ENCODE measurements at places on chromosomes 11 and 22.

GRCh38 chr11:73171436-73172161 is 29.5 kb upstream of the FCHSD2 start:
- no peak for DNase-seq

DNA sequence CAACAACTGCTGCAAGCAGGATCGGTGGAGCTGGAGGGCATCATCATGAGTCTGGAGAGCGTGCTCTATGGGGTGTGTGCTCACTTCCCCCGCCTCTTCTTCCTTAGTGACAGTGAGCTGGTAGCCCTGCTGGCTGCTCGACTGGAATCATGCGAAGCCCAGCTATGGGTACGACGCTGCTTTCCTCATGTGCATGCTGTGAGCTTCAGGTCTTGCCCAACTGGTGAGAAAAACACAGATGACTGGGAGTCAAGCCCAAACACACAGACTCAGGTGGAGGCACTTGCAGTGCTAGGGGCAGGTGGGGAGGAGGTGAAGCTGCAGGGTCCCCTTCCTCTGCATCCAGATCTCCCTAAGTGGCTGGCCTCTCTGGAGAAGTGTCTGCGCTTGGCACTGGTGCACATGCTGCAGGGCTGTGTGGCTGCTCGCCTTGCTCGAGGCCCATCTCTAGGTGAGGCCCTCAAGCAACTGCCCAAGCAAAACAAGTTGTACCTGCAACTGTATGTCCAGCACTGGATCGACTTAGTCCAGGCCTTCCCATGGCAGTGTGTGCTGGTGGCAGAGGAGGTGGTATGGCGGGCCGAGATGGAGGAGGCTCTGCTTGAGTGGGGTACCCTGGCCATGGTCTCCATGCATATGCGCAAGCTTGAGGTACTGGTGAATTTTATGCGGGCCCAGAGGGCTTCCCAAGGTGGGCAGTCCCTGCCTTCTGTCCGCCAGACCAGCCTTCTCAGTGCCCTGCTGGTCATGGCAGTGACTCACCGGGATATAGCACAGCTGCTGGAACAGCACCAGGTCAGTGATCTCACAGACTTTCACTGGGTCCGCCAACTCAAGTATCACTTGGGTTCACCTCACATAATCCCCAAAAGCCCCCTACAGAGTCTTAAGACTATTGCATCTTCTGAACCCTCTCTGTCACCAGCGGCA is 48.1 kb downstream of the DNHD1 start:
- DNase-seq = no peak

- no peak for DNase-seq
Measured at GRCh38 chr11:9049959-9050358, 41.4 kb downstream of the SCUBE2 start.

DNA sequence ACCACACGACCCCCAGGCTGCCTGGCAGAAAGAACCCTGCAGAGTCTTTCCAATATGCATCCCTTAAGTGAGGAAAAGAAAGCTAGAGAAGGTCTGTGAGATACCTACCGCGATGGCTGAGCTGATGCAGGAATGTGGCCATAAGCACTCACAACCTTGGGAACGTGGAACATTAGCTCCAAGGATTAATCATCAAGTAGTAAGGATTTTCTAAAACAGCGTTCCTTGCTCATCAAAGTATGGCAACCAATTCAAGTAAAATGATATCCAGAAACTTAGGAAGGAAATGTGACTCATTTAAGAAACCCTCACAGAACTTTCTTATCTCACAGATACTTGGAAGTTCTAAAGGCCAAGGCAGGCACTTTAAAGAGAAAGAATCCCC is 12.8 kb downstream of the PACSIN2 start:
- DNase-seq = no peak

- no peak for DNase-seq
Measured at GRCh38 chr11:11519184-11519583, 102.6 kb downstream of the GALNT18 start.

DNA sequence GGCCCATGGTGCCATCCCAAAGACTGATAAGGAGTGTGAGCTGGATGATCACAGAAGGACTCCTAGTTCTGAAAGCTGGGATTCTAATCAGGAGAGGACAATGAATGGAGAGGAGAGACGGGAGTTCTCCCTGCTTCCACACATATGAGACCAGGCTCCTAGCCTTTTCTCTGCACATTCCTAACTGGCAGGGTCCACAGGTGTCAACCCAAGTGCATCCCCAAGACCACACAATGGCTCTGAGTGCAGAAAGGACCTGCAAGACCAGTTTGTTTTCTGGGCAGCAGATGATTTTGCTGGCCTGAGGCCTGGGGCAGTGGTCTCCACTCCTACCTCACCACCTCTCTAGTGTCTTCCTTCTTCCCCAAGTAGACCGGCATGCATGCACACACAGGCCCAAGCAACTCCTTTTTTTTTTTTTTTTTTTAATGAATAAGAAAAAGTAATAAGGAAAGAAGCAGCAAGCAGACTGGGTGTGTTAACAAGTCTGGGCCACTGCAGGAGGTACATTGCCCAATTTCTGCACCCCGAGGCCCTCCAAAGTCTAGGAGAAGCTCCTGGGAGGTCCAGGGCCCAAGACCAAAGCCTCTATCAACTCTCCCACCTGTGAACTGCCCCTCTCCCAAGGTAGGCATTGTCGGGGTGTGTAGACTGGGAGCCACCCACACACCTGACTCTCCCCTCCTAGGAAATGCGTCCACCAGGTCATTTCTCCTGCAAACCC is 1.2 kb upstream of the TSKU start:
- no peak for DNase-seq

DNA sequence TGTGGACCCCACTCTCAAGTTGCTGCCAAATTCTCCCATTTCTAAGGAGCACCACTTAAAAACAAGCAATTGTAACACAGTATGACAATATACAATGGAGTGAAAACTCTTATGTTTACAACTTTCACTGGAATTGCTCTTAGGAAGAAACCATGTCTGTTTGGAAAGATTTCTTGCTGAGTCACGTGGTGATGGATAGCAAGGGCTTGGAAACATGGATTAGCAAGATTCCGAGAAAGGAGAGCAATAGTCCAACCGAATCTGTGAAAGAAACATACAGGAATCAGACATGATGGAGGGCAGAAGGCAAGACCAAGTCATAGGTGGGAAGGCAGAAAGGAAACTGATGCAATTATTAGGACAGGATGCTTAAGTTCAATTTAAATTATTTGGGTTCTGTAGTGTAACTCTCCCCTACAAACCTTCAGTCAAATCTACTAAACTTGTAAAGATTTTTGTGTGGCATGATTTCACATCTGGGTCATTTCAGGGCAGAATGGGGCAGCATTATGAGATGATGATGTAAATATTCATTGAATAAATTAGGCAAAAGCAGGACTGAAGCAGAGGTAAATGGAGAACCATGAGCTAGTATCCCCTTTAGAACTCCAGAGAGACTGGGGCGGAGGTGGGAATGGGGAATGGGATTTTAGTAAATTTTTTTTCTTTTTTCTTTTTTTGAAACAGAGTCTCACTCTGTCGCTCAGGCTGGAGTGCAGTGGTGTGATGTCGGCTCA is 27.8 kb upstream of the THY1 start:
- DNase-seq = no peak

- no peak for DNase-seq
Measured at GRCh38 chr11:84212468-84213390, 926.6 kb upstream of the CCDC90B start.

- no peak for DNase-seq
Measured at GRCh38 chr22:46535876-46536536, 1.4 kb downstream of the CELSR1 start.

DNA sequence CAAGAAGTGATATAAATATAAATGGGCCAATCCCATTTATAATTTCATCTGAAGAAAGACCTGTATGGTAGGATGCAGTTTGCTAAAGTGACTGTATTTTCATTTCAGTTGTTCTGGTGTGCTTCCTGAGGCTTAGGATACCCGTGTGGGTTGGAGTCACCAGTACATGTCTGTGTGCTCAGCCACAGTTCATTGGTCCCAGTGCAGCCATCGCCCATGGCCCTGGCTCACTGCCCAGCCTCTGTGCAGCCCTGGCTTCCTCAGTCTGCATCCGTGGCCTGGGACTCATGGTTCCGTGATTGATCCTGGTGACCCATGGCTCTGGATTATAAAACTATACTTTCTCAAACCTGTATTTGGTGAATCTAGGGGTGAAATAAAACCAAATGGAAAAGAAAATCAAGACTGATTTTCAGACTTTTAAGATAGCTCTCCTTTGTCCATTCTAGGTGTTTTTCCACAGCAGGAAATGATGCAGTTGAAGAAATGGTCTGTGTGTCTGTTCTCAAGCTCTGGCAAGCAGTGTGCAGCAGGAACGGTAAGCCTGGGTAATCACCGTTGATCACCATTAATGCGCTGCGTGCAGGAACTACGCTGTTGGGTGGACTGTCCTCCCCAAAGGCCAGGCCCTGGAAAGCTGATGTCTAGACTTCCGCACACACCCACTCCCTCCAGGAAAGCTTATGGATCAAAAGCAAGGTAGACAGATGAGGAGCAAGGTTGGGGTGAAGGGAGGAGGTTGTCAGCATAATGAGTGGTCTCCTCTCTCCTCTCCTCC is 27.2 kb downstream of the TTC12 start:
- no peak for DNase-seq

Measured in Panc1 (cell line).